Activated naive CD4-positive, alpha-beta T cell treated with anti-CD3 and anti-CD28 coated beads, Interleukin-2, amount 10 ng/mL, durations not matched to agents 7 days and 5 days (primary cell): ENCODE measurements at places on chromosomes 12 and 14.

DNA sequence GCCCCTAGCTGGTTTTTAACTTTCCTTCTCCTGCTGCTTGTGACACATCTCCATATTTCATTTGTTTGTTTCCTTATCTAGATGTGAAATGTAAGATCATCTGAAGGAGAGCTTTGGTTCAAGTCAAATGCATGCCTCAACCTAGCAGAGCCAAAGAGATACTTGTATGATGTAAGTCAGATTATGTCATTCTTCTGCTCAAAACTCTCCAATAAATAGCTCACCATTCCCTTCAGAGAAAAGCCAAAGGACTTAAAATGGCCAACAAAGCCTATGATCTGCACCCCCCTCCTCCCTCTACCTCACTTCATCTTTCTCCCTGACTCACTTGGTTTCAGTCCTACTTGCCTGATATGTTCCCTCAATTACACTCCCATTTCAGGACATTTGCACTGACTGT lies 68.1 kb downstream of the COX16 start:
- no peak for DNase-seq

DNA sequence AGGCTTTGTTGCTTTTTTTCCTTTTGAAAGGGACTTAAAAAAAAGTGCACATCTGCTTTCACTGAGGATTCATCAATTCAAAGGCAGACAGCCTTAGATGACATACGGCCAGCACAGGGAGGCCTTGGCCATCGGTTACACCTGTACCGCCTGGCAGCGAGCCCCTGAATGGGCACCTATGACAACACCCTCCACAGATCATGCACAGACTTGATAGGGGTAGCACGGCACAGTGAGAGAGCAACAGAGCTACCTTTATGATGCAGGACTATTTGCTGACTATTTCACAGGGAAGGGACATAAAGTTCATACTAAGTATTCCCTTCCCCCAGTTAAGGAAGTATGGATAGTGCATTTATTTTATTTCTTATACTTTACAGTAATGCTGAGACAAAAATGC lies 137.9 kb upstream of the ARID2 start:
- DNase-seq, result no peak

DNA sequence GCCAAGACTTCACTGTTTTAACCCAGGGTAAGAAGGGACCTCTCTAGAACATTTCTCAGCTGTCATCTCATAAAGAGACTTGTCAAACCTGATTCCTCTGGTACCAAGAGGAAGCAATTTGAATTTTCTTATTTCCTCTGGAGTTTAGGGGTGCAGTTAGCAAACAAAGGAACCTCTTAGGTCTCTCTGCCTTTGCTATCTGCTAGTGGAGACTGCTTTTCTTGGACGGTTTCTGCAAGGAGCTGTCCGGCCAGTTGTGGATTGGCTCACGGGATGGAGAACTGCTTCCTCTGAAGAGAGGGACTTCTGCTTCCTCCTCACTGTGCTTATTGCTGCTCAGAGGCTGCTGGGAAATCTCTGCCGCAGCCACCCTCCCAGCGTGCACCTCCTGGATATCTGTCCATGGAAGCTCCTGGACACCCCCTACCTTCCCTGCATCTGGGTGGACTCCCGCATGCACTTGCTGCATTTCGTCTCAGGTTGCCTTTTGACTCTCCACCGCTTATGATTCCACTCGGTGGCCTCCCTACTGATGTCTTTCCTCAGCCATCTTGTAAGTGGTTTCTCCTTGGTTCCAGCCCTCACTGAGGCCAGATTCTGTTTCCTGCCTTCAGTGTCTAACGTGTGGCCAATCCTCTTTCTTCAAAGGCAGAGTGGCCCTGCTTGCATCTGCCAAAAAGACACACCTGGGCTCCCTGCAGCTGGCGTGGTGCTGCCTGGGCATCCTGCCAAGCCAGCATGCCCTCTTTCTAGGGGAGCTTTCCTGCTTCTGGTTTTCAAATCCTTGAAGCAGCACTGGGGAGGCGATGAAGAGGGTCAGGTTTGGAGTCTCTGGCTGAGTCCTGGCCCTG lies 187.3 kb downstream of the CHST11 start:
- no peak for DNase-seq

DNA sequence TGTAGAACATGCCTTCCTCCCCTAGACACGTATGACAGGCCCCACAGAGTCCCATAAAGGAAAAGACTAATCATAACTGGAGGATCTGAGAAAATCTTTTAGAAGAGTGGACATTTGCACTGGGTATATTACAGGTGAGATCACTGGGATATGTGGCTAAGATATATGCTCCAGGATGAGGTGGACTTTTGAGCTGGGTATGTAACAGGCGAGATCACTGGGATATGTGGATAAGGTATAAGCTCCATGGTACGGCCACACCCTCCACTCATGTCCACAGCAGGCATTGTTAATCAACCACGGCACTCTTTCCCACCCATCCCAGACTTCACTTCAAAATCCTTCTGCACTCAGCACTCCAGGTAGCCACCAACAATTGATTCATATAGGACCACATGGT lies 34.1 kb downstream of the CLMN start:
- no peak for DNase-seq

- no peak for DNase-seq
Observed at GRCh38 chr12:101691503-101692096, 5.8 kb upstream of the CHPT1 start.
